ENCODE measurements at places on chromosomes 6 and 20.
A peak's percentile ranks its signal among the peaks of the same experiment; 100 is the strongest.

- DNase-seq = no peak
Measured at GRCh38 chr20:4116091-4116490, 100.7 kb upstream of the RNF24 start.

GRCh38 chr6:105324386-105324950 lies 78.4 kb downstream of the PREP start:
- DNase-seq = no peak

- no peak for DNase-seq
Measured at GRCh38 chr20:35318502-35319157, 26.4 kb upstream of the FAM83C start.

GRCh38 chr6:127952831-127953230 lies 52.0 kb upstream of the THEMIS start:
- DNase-seq = no peak

DNA sequence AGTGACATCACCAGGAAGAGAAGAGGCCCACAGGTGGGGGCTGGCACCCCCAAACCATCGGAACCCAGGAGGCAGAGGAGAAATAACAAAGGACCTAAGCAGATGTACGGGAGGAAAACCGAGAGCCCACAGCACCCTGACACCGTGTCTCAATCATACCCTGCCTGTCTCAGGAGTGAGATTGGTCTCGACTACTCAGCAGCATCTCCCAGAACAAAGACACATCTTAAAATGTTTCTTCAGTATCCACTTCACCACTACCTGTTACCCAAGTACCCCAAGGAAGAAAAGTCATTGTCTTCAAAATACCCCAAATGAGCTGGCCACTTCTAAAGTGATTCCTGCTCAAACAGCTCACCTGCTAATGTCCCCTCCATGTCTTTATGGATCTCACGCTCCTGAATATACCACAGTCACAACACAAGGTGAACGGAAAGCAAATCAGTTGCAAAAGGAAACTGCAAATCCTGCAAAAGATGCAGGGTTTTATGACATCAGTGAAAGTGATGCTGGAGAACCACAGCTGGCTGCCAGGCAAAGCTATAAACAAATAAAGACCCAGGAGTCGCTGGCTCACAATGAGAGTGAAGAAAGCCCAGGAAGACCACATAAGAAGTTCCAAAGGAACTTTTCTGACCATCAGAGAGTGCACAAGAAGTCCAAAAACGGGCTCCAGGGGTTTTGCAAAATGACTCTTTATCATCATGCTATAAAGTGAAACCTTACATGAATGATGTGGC lies 44.1 kb downstream of the PREX1 start:
- peak; percentile 40 for DNase-seq

GRCh38 chr20:62929051-62929538 lies 2.8 kb upstream of the DIDO1 start:
- DNase-seq = no peak

GRCh38 chr20:44137266-44137801 lies 49.7 kb downstream of the JPH2 start:
- no peak for DNase-seq

- no peak for DNase-seq
Measured at GRCh38 chr20:57128044-57128757, 138.2 kb downstream of the BMP7 start.

GRCh38 chr20:21615617-21616080 lies 89.8 kb upstream of the PAX1 start:
- DNase-seq = peak; percentile 53

DNA sequence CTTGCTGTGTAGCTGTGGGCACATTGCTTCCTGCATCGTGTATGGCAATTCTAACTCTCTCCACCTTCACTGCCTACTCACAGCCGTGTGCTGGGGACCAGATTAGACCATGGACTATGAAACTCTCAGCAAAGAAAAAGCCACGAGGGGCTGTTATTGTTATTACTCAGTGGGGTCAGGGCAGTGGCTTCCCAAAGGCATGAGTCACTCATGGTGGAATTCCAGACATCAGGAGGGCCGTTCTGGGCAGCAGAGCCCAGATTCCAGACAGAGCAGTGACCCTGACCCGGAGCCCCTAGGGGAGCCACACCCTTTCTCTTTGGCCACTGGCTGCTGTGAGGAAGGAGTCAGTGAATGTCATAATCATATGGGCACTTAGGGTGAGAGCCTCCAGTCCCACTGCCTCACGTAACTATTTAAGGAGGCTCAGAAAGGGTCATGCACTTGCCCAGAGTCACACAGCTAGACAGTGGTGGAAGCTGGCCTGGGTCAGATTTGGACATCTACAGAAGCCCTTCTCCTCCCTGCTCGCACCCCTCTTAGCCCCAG lies 22.2 kb upstream of the CCN5 start:
- DNase-seq = no peak

DNA sequence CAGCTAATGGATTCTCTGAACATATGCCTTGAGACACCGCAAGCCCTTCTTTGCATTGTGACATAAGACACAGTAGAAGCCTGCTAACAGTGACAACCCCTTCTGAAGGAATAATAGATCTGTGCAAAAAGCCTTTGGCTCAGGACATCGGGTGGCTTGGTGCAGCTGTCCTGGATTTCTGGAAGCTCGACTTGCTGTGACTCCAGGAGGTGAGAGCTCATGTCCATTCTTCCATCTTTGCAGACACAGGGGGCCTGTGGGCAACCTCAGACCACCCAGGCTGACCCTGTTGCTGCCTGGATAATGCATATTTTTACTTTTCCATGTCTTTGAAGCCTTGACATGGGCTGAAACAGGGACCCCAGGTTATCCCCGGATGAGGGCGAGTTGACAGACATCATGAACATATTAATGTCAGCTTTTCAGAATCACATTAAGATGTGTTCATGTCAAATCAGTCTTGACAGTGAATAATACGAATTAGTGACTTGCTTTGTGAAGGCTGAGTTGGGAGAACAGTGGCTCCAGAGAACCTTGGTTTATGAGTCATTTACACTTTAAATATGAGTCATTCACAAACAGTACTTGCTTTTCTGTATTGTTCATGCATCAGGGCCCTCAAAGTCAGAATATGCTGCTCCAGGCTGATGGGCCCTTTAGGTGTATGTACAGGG lies 66.8 kb upstream of the IYD start:
- peak; percentile 9 for DNase-seq

- DNase-seq = no peak
Measured at GRCh38 chr6:39217177-39217864, 12.0 kb downstream of the KCNK5 start.
